ENCODE measurements at places on chromosomes 2 and 18. TPM values are rescaled to one million over a fixed set of nuclear protein-coding genes. Genes with fewer than 3 reads are reported as not detected.

DNA sequence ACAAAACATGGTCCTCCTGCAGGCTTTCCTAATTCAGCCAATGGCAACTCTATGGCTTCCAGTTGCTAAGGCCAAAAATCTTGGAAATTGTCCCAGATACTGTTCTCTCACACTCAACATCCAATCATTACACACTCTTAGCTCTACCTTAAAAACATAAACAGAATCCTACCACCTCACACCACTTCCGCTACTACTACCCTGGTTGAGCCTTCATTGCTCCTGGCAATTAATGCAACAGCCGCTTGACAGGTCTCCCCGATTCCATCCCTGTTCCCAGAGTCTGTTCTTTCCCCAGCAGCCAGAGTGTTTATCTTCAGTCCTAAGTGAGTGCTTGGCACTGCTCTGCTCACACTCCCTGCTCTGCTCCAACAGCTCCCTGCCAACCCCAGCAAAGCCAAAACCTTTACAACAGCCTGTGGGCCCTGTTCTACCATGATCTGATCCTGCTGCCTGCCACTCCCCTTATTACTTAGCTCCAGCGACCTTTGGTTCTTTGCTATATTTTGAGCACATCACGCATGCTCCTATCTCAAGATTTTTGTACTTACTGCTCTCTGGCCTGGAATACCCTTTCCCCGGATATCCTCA lies 67.5 kb upstream of the AMMECR1L start:
- DNase-seq, result no peak

Gene GALNT3
- 1.2 TPM for polyA plus RNA-seq

DNA sequence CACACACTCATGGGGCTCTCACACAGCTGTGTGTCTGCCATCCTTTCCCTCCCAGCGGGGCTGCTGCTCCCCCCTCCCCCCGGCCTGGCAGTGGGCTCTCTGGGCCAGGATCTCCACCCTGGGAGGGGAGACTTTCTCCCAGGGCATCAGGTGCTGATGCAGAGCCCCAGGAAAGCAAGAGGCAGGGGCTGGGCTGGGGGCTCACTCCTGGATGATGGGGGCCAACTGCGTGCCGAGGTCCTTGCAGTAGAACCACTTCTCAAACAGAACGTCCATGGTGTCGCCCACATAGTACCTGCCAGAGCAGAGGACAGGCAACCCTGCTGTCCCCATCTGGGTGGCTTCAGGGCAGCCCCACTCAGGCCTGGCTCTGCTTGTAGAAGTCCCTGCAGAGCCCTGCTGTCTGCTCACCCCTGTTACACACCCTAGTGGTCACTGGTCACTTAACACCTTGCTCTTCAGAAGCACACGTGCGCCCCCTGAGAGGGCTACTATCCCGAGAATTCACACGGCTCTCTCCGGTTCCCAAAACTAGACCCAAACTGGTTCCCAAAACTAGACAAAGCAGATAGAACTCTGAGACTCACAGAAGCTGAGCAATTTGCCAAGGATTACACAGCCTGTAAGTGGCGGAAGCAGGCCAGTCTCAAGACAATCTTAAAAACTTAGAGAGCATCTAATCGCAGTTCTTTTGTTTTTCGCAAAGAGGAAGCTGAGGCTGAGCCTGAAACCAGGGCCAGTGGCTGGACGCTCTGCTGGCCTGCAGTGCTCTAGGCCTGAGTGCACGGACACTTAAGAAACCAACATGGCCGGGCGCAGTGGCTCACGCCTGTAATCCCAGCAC lies 6.6 kb upstream of the OXER1 start:
- DNase-seq, result peak; percentile 59

Gene ACTG2
- 9.9 TPM for polyA plus RNA-seq

- no peak for DNase-seq
Measured at GRCh38 chr18:58064406-58064998, 20.5 kb downstream of the NEDD4L start.

- no peak for DNase-seq
Measured at GRCh38 chr18:29321561-29321960, 1144.6 kb upstream of the CDH2 start.

- no peak for DNase-seq
Measured at GRCh38 chr2:15092691-15093090, 460.2 kb downstream of the LRATD1 start.

GRCh38 chr2:223283771-223284170 lies 231.8 kb downstream of the KCNE4 start:
- DNase-seq, result peak; percentile 68

DNA sequence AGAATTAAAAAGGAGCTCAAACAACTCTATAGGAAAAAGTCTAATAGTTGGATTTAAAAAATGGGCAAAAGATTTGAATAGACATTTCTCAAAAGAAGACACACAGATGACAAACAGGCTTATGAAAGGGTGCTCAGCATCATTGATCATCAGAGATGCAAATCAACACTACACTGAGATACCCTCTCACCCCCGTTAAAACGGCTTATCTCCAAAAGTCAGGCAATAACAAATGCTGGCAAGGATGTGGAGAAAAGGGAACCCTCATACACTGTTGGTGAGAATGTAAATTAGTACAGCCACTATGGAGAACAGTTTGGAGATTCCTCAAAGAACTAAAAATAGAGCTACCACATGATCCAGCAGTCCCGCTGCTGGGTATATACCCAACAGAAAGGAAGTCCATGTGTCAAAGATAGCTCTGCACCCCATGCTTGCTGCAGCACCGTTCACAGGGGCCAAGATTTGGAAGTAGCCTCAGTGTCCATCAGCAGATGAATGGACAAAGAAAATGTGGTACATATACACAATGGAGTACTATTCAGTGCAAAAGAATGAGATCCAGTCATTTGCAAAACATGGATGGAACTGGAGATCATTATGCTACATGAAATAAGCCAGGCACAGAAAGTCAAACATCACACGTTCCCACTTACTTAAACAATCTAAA lies 46.7 kb upstream of the B3GNT7 start:
- peak; percentile 42 for DNase-seq

GRCh38 chr2:120472891-120473309 lies 127.0 kb downstream of the INHBB start:
- no peak for DNase-seq

DNA sequence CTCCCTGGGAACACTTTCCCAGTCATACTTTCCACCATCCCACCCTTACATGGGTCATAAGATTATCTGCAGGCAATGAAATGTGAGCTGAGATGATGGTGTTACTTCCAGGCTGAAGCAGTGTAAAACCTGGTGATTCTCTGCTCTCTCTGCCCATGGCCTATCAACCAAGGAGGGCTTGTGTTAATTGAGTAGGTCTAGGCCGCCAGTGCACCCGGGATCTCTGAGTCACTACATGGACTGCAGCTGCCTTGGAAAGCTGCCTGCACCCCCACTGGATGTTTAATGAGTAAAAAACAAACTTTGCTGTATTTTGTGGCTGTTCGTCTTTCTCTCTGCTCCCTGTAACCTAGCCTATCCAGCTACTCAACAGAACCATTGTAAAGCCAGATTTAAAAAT lies 451.7 kb upstream of the SMIM21 start:
- no peak for DNase-seq

DNA sequence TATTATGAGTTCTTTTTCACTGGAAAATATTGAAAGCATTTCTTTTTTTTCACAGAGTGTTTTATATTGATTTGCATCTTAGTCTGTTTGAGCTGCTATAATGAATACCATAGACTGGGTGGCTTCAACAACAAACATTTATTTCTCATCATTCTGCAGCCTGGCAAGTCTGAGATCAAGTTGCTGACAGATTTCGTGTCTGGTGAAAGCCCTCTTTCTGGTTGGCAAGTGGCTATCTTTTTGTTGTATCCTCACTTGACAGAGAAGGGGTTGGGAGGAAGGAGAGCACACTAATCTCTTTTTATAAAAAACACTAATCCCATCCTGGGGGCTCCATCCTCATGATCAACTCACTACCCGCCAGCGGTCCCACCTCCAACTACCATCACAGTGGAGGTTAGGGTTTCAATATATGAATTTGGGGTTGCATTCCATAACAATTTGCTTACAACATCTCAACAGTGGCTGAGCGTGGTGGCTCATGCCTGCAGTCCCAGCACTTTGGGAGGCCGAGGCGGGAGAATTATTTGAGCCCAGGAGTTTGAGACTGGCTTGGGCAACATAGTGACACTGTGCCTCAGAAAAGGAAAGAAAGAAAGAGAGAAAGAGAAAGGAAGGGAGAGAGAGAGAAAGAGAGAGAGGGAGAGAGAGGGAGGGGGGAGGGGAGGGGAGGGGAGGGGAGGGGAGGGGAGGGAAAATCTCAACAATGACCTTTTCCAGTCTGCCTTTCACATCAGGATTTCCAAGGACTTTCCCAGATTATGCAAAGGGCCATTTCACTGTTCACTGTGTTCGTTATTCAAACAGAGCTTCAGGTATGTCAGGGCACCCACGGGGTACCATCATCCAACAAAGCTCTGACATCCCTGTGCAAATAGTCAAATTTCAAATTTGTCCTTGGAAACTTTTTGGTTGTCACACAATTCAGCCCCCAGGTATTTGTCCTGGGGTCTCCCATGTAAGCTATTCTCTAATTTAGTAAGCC lies 111.1 kb downstream of the AP1S3 start:
- no peak for DNase-seq

GRCh38 chr2:240648650-240649275 lies 23.5 kb downstream of the GPR35 start:
- peak; percentile 15 for DNase-seq

Gene DES
- 3,941 TPM for polyA plus RNA-seq

- no peak for DNase-seq
Measured at GRCh38 chr18:12046751-12047335, 46.8 kb upstream of the ANKRD62 start.

GRCh38 chr2:135709992-135710391 lies 31.7 kb upstream of the UBXN4 start:
- DNase-seq, result peak; percentile 53

- no peak for DNase-seq
Measured at GRCh38 chr18:22489704-22490103, 72.0 kb upstream of the CTAGE1 start.

DNA sequence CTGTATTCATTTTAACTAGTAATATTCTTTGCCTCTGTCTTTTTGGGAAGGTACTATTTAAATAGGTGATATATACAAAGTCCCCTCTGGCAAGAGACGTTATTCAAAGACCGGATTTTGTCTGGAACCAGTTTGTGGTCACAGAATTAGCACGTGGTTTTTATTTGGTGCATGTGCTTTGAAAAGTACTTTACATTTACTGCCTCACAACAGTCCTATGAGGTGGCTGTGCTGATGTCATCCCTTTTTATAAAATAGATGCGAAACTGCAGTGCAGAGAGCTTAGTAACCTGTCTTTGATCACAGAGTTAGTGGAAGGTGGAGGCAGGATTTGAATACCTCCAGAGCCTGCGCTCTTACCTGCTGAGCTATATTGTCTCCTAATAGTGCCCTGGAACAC lies 4.0 kb downstream of the LPIN1 start:
- DNase-seq, result peak; percentile 35

DNA sequence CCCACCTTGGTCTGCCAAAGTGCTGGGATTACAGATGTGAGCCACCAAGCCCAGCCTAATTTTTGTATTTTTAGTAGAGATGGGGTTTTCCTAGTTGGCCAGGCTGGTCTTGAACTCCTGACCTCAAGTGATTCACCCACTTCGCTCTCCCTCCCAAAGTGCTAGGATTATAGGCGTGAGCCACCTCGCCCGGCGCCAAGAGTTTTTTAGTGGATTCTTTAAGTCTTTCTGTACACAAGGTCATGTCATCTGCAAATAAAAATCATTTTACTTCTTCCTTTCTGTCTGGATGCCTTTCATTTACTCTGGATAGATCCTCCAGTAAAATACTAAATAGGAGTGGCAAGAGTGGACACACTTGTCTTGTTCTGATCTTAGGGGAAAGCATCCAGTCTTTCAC lies 61.7 kb downstream of the KCMF1 start:
- DNase-seq, result no peak

GRCh38 chr2:236776695-236777251 lies 207.1 kb downstream of the ACKR3 start:
- peak; percentile 56 for DNase-seq

DNA sequence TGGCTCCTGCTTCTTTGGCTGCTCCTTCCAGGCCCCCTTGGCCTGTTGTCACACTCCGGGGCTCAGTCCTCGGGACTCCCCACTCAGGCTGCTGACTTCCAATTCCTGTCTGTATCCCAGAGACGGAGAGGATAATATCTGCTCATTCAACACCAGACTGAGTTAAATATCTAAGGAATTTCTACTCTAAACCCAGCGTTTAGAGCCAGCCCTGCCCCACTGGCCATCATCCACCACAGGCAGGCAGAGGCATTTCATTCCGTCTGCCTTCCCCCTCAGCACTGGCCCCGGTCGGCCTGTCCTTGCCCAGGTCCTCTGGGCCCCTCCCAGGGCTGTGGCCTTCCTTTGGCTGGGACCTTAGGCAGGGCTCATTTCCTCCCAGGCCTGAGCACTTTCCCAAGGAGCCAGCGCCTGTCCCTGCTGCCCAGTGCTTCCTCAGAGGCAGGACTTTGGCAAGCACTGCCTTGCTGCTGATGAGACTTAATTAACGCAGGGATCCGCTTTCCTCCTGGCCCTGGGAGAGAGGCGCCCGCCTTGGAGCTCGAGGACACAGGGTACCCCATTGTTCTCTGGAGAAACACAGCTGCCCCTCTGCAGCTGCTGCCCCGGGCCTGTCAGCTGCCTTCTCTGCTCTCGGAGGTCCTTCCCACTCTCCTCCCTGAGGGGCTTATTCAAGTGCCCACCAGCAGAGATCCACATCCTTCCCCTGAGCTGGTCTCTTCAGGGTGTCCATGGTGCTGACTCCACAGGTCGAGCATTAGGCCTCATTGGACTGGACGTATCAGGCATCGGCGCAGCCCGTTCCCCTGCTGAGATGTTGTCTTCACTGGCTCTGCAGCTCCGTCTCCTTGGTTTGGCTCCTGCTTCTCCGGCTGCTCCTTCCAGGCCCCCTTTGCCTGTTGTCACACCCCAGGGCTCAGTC lies 42.8 kb downstream of the ATOH8 start:
- peak; percentile 77 for DNase-seq

Gene LDLRAD4
- polyA plus RNA-seq, result 16.8 TPM

GRCh38 chr2:121242175-121242875 lies 42.7 kb downstream of the TFCP2L1 start:
- no peak for DNase-seq

GRCh38 chr2:212863185-212863588 lies 288.2 kb downstream of the IKZF2 start:
- no peak for DNase-seq

Gene INHA
- 0.42 TPM for polyA plus RNA-seq

Measured in muscle of leg (tissue), 16 donors.